Stimulated activated CD8-positive, alpha-beta memory T cell treated with anti-CD3 and anti-CD28 coated beads, Interleukin-2, amount 100 ng/mL, for 48 hours (primary cell): ENCODE measurements at places on chromosomes 3 and 15.

DNA sequence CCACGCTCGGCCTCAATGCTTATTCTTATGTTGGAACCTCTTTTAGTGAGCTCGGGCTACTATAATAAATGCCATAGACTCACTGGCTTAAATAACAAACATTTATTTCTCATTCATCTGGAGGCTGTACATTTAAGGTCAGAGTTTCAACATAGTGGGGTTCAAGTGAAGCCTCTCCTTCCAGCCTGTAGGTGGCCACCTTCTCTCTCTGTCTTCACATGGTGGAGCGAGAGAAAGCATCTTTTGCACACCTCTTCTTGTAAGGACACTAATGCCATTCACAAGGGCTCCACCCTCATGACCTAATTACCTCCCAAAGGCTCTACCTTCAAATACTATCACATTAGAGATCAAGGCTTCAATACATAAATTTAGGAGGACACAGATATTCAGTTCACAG, 520.3 kb upstream of the EPHA6 start:
- DNase-seq, result no peak

GRCh38 chr15:75227663-75228280, 26.1 kb downstream of the C15orf39 start:
- no peak for DNase-seq

DNA sequence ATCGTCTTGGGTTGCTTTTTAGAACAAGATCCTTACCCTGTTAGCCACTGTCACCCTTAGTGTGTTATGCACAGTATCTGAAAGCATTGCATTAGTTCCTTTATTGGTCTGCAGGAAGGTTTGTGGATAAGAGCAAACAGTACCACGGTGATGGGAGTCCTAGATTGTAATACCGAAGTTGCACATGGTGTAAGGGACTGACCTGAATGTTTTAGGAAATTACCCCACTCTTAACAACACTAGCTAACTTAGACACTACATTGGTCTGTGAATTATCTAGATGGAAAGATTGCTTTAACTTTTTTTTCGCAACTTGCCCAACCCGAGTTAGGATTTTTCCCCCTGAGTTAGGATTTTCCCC, 1.3 kb downstream of the STT3B start:
- no peak for DNase-seq

- DNase-seq, result no peak
Measured at GRCh38 chr3:193974191-193974652, 161.7 kb upstream of the HES1 start.

- DNase-seq, result no peak
Measured at GRCh38 chr15:48652510-48653076, 7.1 kb upstream of the FBN1 start.

DNA sequence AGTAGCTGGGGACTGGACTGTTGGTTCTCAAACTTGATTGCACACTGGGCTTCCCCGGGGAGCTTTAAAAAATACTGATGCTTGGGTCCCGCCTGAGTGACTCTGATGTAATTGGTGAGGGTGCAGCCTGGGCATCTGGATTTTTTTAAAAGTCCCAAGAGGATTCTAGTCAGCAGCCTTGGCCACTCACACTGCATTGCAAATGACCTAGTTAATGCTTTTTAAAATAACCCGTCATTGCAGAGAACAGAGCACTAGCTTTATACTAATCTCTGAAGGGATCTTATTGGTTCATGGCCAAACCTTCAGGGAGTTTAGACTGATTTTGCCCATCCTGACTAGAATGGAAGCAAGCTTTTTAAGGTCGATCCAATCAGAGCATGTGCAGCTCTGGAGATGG, 310.6 kb upstream of the PROK2 start:
- DNase-seq, result no peak

- no peak for DNase-seq
Measured at GRCh38 chr15:74511583-74511982, 29.4 kb upstream of the ARID3B start.

- DNase-seq, result no peak
Measured at GRCh38 chr3:150439657-150440056, 31.6 kb downstream of the TSC22D2 start.

GRCh38 chr3:184186184-184186901, at the start of gene ABCF3:
Gene ABCF3, plus strand, starts transcription at chr3:184186199. Its CDS starts 9 bp downstream, at chr3:184186208.
- DNase-seq, result no peak

- DNase-seq, result no peak
Measured at GRCh38 chr15:33411596-33412540, 101.1 kb downstream of the RYR3 start.

- no peak for DNase-seq
Measured at GRCh38 chr15:41891946-41892345, 1.9 kb downstream of the SPTBN5 start.

DNA sequence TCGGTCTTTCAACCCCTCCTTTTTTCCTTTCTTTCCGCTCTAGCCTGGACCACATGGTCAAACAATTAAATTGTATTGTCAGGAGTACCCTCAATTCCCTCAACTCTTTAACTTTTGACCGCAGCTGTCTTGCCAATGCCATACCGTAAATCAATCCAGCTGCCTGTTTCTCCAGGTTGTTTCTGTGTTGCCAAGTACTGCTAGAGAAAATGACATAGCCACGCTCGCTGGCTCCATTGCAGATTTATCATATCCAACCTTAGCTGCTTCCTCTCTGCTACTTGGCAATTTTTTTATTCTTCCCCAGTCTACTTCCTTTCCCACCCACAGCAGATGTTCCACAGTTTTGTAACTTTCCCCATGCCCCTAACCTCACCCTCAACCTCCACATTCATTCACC, 60.0 kb downstream of the ZNF385D start:
- DNase-seq, result no peak

DNA sequence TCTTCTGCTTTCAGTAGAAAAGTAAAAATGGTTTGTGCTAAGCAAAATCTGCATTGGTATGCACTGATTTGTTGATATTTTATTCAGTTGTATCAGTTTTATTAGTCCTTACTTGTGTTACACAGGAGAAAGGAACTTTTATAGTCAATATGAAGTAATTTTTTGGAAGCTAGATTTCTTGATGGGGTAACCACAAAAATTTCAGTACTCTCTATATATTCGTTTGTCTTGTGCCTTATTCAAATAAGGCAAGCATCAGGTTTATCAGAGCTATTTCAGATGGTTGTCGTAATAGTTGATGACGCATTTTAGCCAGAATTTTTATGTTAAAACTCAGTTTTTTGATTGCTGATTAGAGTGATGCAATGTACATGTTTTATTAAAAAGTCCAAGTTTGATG, 50.7 kb upstream of the NIPA1 start:
- no peak for DNase-seq

- no peak for DNase-seq
Measured at GRCh38 chr3:139340784-139341183, 3.0 kb upstream of the MRPS22 start.

GRCh38 chr3:127792541-127793292, 29.6 kb downstream of the MGLL start:
- DNase-seq, result no peak

GRCh38 chr3:135655328-135655727, 310.2 kb upstream of the PPP2R3A start:
- no peak for DNase-seq

DNA sequence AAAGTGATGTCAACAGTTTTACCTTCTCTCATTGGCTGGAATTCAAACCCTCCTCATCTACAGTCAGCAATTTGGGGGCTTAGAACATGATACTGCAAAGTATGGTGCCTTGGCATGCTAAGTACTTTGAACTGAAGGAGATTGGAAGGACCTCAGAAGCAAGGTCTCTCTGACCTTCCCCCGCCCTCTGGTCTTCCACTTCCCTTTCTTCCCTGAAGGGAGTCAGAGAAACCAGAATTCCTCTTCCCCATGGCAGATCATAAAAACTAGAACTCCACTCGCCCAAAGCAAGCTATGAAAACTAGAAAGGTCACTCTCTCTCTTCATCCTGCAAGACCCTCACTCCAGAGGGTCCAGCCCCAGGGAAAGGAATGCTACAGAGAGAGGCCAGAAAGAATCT, 64.2 kb downstream of the CD200R1L start:
- DNase-seq, result no peak

- no peak for DNase-seq
Measured at GRCh38 chr3:64079369-64080150, 56.3 kb upstream of the PSMD6 start.

- DNase-seq, result no peak
Measured at GRCh38 chr3:112304611-112305010, 10.6 kb upstream of the SLC9C1 start.

- DNase-seq, result peak; percentile 84
Measured at GRCh38 chr15:68875377-68876116, 54.8 kb upstream of the SPESP1 start.

DNA sequence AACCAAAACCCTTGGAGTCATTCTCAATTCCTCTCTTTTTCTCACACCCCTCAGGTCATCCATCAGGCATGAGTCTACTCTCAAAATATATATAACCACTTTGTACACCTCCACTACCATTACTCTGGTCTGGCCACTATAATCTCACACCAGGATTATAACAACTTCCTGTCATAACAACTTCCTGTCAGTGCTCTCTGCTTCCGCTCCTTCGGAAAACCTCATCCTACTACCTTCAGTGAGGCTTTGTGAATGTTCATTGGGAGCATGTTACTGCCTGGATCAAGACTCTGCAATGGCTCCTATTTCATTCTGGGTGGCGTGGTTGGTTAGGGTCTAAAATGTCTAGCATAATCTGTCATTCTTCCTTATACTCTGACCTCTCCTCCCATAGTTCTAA, 447.4 kb downstream of the MAGI1 start:
- no peak for DNase-seq

DNA sequence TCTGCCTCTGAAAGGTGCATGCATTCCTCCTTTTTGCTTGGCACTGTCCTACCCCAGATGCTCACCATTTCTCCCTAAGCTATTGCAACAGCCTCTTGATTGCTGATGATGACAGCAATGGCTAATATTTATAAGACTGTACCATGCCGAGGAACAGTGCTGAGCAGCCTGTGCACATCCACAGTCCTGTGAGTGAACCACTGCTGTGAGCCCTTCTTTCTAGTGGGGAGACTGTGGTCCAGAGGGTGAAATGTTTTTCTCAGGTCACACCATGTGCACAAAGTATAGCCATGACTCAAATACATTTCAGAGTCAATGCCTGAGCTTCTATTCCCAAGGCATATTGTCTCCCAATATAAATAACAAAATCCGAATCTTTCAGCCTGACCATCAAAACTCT, 231.2 kb upstream of the LRTM1 start:
- DNase-seq, result no peak

DNA sequence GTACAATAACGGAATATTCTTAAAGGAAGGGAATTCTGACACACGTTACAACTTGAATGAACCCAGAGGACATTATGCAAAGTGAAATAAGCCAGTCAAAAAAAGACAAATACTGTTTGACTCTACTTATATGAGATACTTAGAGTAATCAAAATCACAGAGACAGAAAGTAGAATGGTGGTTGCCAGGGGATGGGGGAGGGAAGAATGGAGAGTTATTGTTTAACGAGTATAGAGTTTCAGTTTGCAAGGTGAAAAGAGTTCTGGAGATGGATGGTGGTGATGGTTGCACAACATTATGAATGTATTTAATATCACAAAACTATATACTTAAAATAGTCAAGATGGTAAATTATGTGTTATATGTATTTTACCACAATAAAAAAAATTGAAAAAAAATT, 112.9 kb upstream of the ARHGEF3 start:
- DNase-seq, result no peak

GRCh38 chr3:127671523-127672428, 976 bp upstream of the ABTB1 start:
- DNase-seq, result peak; percentile 21

GRCh38 chr3:108471426-108471825, 39.0 kb downstream of the MYH15 start:
- DNase-seq, result no peak

- peak; percentile 27 for DNase-seq
Measured at GRCh38 chr15:77418966-77419835, 703 bp downstream of the PEAK1 start.

DNA sequence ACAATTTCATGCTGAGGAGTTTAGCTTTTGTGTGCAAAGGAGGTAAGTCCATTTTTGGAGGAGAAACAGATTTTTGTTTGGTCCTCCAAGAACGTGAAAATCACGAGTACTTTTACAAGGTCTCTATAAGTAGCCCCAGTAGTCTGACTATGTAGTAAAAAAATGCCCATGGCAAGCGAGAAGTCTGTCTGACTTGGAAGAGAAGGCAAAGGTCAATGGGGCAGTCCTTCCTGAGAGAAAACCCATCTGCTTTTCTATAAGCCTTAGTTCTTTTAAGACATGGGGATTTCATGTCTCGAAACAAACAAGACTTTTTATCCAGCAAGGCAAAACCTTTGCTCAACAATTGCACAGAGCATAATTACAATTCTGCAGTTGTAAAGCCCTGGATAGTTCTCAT, 183.2 kb downstream of the GAP43 start:
- DNase-seq, result no peak

GRCh38 chr3:120198305-120198878, 86.6 kb downstream of the GPR156 start:
- DNase-seq, result no peak

DNA sequence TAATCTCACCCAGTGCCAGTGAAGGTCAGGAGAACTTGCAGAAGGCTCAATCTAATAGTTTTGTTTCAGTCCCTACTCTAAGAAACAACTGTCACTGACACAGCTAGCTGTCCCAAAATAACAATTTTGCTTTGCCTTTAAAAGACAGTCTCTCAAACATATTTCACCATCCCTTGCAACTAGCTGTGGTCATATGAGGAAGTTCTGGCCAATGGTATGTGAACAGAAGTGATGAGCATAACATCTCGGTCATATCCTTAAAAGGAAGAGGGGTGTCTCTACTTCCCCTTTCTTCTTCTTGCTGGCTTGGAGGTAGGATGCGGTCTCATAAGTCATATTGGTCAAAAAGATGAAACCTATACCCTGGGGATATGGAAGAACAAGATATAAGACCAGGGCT, 198.1 kb downstream of the NEK10 start:
- DNase-seq, result no peak

- no peak for DNase-seq
Measured at GRCh38 chr3:159782724-159783421, 205.8 kb upstream of the IL12A start.

GRCh38 chr15:57290187-57290586, 86.1 kb upstream of the CGNL1 start:
- DNase-seq, result no peak

DNA sequence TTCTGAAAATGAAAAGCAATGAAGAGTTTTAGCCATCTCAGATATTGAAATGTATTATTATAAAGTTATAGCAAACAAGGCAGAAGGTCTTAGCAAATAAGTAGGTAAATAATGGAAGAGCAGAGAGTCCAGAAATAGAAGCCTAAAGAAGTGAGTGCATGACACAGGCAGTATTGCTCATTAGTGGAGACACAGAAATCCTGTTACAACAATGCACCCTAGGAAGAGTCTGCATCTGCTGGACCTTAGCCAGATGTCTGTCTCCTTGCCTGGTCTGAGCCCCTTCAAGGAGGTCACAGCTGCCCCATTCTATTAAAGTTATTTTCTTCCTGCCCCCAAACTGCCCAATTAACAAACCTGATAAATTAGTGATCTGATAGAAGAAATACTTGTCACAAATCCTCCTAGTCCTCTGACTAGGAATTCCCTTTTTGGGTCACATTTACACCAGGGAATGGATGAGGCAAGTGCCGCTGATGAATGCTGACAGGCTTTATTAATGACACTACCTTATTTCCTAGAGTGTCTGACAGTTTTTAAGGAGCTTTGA, 51.9 kb downstream of the HOMER2 start:
- DNase-seq, result no peak

- peak; percentile 57 for DNase-seq
Measured at GRCh38 chr3:119034256-119035013, at the start of gene IGSF11. Gene IGSF11, minus strand, starts transcription at chr3:119034846. Its CDS starts 264 bp downstream, at chr3:119034582.
